ENCODE measurements at places on chromosomes 11 and 22.

DNA sequence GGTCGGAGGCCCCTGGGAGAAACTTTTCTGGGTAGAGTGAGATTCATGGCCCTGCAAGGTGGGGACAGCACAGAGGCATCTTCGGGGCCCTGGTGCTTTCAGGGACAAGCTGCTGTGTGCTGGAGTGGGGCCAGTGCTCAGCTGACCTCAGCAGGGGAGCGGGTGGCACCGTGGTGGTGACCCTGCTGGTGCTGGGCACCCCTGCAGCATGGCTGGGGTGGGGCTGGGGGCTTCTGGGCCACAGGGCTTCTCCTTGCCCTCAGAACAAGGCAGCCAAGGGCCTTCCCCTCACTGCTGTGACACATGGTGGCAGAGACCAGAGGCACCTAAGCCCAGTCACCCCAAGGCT lies 24.9 kb upstream of the GNB1L start:
- peak; percentile 45 for DNase-seq

- no peak for DNase-seq
Measured at GRCh38 chr11:27186580-27186979, 146.0 kb downstream of the BBOX1 start.

DNA sequence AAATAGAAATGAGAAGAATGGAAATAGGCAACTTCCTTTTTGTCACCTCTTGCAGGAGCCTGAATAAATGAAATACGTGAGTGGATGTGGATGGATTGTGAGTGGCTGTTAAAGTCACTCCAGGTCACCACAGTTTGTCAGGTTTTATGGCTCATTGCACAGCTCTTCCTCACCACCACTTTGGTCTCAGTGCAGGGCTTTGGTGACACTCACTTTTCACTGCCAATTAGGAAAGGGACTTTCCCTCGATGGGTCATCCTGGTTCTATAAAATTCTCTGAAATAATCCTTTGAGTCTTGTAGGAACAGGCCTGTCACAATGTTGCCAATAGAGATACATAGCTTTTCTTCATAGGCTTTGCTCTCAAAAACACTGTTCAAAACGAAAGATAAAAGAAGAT lies 172.4 kb upstream of the C11orf87 start:
- DNase-seq = no peak

- DNase-seq = no peak
Measured at GRCh38 chr22:25183949-25184619, 15.6 kb upstream of the CRYBB3 start.

DNA sequence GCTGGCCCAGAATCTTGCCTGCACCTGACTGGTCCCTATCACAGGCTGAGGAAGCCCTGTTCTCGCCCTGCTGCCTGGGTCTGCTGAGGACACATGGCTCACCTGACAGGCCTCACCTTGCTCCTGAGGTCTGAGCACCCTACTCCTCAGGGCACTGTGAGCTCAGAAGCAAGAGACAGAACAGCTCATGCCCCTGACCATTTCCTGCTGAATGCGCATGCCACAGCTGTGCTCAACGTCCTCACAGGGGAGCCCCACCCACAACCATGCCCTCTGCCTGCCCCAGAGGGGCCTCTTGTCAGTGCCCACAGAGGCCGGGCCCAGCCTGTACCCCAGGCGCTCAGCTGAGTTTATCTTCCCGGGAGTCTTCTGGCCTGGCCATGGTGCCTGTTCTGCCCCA lies 2.8 kb upstream of the TSPO start:
- no peak for DNase-seq

All from activated naive CD4-positive, alpha-beta T cell treated with anti-CD3 and anti-CD28 coated beads, Interleukin-2, amount 50 U/mL, for 72 hours (primary cell).